Smooth muscle cell of the coronary artery (primary cell): ENCODE measurements at places on chromosomes 7 and 10. TPM values are rescaled to one million over a fixed set of nuclear protein-coding genes. Genes with fewer than 3 reads are reported as not detected.

Gene OR2A5
- total RNA-seq = not detected in 2 replicates

Gene PLEKHS1
- not detected in 2 replicates for total RNA-seq

Gene CTTNBP2
- total RNA-seq = 0.08 and 0.12 TPM in 2 replicates

Gene C10orf143
- 0.68 and 0.82 TPM in 2 replicates for total RNA-seq

Gene CRTAC1
- 0.08 and 0.12 TPM in 2 replicates for total RNA-seq

Gene PDLIM1
- 4.6 and 35.0 TPM in 2 replicates for total RNA-seq

Gene ACTR1A
- total RNA-seq = 73.4 and 142 TPM in 2 replicates

Gene GIMAP5
- 0.08 and 0.12 TPM in 2 replicates for total RNA-seq

Gene ANXA8L1
- total RNA-seq = 0.23 TPM in 1 of 2 replicates, not detected in the other

Gene VSIR
- total RNA-seq = 8.6 and 30.4 TPM in 2 replicates

Gene NPTX2
- total RNA-seq = 0.15 and 6.0 TPM in 2 replicates

Gene CPA1
- total RNA-seq = 0.15 and 0.35 TPM in 2 replicates

Gene CCDC3
- 0.15 and 0.47 TPM in 2 replicates for total RNA-seq

Gene FAM13C
- total RNA-seq = 1.6 and 2.8 TPM in 2 replicates

Gene MYPN
- total RNA-seq = not detected in 2 replicates

Gene SPDYE8
- total RNA-seq = not detected in 2 replicates

Gene ADAM12
- 20.8 and 56.4 TPM in 2 replicates for total RNA-seq

Gene FAM204A
- total RNA-seq = 18.1 and 44.0 TPM in 2 replicates

Gene SPDYE5
- 0.12 TPM in 1 of 2 replicates, not detected in the other for total RNA-seq

Gene MEPCE
- 18.1 and 22.9 TPM in 2 replicates for total RNA-seq

Gene OR2A42
- under 0.01 TPM in 1 of 2 replicates, not detected in the other for total RNA-seq

Gene MMD2
- total RNA-seq = not detected in 2 replicates
